ENCODE measurements at places on chromosomes 13 and 19.

- no peak for DNase-seq
Observed at GRCh38 chr13:96782186-96782585, 212.1 kb downstream of the OXGR1 start.

GRCh38 chr19:14459703-14460102 lies 15.5 kb downstream of the PTGER1 start:
- no peak for DNase-seq

DNA sequence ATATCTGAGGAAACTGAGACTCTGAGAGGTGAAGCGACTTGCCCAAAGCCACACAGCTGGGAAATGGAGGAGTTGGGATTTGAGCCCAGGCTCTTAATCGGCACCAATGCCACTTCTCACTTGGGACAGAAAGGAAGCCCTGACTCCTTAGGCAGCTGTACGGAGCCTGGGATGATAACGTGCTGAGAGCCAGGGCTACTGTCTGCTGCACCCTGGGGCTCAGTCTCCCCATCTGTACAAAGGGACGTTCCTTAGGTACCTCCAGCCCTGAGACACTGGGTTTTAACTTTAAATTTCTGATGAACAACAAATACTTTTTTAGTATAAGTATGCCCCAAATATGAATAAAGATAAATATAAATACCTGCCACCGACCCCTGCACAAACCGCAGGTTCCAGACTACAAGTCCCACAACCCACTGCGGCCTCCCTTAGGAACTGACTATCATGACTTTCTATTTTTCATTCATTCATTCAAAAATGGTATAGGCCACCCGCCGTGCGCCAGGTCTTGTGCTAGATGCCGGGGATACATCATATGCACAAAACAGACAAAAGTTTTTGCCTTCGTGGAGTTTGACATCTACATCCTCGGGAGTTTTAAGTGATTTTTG lies 776 bp upstream of the NCLN start:
- peak; percentile 60 for DNase-seq

DNA sequence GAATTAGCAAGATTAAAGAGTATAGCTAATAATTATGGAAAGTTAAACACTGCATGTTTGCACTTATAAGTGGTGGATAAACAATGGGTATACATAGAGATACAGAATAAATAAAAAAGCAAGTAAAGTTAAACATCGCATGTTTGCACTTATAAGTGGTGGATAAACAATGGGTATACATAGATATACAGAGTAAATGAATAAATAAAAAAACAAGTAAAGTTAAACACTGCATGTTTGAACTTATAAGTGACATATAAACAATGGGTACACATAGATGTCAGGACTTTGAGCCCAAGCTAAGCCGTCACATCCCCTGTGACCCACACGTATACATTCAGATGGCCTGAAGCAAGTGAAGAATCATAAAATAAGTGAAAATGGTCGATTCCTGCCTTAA lies 1533.3 kb upstream of the SPRY2 start:
- DNase-seq: no peak

DNA sequence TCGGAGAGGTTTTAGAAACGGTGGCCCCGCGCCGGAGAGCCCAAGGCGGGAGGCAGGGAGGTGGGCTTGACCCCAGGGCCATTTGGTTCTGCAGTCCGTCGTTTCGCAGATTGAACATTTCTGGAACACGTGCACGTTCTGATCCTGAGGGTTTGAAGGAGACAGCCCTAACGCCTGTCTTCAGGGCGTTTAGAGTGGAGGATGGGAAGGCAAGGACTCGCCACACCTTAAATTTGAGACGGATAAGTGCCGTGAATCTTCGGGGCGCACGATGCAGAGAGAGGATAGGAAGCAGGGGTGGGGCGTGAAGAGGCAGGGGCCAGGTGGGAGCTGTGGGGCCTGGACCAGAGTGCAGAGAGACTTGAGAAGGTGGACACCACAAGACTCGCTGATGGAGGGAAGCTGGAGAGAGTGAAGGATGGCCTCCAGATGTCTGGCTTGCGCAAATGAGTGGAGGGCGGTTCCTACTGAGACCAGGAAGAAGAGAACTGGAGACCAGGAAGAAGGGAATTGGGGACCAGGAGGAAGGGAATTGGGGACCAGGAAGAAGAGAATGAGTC lies 804 bp upstream of the MIER2 start:
- no peak for DNase-seq

- peak; percentile 64 for DNase-seq
Observed at GRCh38 chr13:39047560-39047959, 9.3 kb downstream of the NHLRC3 start.

DNA sequence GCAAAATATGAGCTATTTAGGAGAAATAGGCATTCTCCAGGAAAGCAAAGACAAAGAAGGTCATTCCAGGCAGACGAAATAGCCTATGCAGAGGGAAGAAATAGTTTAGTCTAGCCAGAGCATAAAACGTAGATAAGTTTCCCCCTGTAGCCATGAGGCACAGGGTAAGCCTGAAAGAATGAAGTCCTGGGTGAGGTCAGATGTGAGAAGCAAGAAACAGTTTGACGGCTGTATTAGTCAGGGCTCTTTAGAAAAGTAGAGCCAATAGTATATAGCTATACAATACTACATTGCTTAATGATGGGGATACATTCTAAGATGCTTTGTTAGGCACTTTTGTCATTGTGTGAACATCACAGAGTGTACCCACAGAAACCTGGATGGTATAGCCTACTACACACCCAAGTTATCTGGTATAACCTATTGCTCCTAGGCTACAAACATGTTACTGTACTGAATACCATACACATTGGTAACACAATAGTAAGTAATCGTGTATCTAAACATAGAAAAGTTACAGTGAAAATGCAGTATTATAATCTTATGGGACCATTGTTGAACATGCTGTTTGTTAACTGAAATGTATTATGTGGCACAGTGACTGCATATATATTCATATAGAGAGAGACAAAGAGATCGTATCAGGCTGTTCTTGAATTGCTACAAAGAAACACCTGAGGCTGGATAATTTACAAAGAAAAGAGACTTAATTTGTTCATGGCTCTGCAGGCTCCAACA lies 59.3 kb upstream of the WDFY2 start:
- DNase-seq: no peak

DNA sequence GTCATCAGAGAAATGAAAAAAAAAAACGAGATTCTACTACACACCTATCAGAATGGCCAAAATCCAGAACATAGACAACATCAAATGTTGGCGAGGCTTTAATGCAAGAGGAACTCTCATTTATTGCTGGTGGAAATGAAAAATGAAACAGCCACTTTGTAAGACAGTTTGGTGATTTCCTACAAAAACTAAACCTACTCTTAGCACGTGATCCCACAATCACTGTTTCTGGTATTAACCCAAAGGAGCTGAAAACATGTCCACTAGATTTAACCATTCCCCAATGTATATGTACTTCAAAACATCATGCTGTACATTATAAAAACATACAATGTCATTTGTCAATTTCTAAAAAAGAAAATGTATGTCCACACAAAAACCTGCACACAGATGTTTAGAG lies 13.0 kb downstream of the MYCBP2 start:
- DNase-seq: no peak

DNA sequence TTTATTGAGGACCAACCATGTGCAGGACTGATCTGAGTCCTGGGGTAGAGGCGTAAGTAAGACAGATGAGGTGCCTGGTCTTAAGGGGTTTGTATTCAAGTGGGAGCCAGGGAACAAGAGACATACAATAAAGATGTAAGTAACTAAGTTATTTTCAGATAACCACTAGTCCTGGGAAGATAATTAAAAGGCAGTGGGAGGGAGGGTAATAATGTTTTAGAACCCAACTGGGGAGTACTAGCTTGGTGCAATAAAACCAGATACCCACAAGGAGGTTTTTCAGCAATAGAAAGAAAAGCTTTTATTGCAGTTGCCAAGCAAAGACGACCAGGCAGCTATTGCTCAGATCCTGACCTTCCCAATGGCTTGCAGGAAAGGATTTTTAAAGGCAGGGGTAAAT lies 893.7 kb downstream of the UQCRFS1 start:
- DNase-seq: no peak

GRCh38 chr19:8041531-8041931 lies 11.0 kb upstream of the CCL25 start:
- DNase-seq: no peak

- no peak for DNase-seq
Observed at GRCh38 chr19:2613507-2614295, 88.8 kb downstream of the GNG7 start.

- DNase-seq: peak; percentile 97
Observed at GRCh38 chr19:1260749-1261537, 8.2 kb upstream of the CIRBP start.

Measured in Caco-2 (cell line).